ENCODE measurements at places on chromosomes 2 and 18. TPM values are rescaled to one million over a fixed set of nuclear protein-coding genes. Genes with fewer than 3 reads are reported as not detected.

DNA sequence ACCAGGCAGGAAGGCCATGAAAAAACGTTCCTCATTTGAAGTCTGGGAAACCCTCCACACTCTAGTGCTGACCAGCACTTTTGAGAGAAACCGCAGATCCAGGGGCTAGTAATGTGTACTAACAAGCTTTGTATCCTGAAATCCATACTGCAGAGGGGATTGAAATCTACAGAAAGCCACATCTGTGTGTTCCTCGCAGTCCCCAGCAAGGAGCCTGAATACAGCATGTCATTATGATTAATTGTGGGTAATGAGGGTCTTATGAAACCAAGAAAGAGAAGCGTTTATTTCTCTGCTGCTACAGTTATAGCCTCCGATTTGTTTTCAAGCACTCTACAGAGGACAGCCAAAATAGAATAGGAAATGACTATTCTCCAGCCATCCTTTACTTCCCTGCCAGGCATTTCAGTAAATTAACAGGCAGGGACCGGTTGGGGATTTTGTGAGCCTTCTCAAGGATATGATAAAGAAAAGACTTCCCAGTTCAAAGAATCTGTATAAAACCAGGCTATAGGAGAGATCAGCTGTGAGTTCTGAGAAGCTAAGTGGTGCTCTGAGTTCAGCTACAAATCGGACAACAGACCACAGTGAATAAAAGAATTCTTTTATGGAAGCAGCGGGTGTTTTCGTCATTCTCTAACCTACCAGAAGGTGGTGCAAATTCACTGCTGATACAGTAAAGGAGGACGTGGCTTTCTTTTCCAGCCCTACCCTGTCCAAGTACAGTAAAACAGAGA, 133.4 kb downstream of the INSIG2 start:
- DNase-seq: peak; percentile 42

- no peak for DNase-seq
These were observed 3.4 kb downstream of the CSRNP3 start for GRCh38 chr2:165472922-165473321.

DNA sequence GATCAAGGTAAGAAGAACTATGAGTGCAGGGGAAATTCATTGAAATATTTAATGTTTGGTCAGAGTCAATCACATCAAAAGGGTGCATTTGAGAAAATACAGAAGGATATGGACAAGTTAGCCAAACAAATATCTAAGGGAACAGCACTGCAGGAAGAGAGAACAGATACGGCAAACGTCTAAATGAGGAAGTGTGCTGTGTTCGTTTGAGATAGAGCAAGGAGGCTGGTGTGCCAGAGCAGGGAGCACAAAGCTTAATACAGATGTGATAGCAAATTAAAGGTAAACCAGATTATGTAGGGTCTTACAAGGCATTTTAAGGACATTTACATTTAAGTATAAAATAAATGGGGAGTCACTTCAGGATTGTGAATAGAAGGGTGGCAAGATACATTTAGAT, 241.3 kb upstream of the ZNF804A start:
- no peak for DNase-seq

DNA sequence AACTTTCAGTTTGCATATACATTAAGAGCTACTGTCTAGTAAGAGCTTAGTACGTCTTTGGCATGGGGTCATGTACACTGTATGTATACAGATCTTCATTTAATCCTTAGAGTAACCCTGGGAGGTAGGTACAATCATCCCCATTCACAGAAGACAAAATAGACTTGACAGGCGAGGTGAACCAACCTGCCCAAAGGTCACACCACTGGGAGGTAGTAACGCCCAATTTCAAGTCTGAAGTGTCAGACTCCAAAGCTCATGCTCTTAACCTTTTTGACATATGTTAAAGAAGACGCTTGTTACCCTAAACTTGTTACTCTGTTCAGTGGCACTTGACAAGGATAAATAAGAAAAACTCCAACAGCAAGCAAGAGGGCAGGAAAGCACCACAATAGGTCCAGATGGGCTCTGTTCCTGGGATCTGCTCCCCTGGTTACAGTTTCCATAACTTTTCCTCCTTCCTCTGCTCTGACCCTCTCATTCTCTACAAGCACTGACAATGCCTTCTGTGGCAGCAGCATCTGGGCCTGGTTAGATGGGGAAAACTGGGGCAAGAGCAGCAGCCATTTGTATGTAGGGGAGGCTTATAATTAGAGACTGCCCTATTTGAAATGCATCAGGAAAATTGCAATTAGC, 64.7 kb upstream of the SERTAD2 start:
- DNase-seq: no peak

DNA sequence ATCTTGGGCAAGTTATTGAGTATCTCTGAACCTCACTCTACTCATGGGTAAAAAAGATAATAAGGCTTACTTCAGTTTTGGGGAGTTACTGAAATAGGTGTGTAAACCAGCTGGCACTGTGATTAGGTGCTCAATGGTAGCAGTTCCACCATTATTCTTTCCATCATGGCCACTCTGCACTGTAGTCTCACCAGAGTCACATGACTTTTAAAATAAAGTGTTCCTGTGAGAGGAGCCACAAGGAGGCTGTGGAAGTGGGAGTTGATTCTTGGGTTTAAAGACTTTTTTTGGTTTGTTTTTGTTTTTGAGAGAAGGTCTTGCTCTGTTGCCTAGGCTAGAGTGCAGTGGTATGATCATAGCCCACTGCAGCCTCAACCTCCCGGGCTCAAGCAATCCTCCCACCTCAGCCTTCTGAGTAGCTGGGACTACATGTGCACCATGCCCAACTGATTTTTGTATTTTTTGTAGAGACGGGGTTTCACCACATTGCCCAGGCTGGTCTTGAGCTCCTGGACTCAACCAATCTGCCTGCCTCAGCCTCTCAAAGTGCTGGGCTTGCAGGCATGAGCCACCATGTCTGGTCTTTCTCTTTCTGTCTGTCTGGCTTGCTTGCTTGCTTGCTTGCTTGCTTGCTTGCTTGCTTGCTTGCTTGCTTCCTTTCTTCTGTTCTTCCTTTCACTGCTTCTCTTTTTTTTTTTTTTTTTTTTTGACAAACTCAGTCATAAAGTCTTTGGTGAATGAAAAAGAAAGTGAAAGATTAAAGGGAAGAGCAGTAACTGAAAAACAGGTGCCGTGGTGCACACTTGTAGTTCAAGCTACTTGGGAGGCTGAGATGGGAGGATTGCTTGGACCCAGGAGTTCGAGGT, 21.2 kb upstream of the ACVR1 start:
- no peak for DNase-seq

DNA sequence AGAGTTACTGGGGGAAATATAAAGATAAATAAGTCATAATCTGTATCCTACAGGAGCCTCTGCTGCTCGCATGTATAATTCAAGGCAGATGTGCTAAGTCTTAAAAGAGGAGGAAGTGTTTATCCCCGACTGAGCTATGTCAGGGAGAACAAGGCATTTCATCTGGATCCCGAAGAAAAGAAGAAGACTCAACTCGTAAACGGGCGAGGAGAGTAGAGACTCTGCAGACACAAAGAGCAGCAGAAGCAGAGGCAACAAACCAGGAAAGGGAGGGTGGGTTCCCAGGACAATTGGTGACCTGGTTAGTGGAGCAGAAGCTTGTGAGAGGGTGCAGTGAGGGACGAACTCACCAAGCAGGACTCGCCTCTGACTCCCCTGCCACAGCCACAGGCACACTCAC, 368.6 kb downstream of the EIPR1 start:
- no peak for DNase-seq

- no peak for DNase-seq
These were observed 83.2 kb downstream of the GYPC start for GRCh38 chr2:126739141-126739540.

GRCh38 chr2:54073796-54074195, 41.6 kb upstream of the ACYP2 start:
- DNase-seq: no peak

SLC39A10 gene
- 50.7 TPM for total RNA-seq

CYRIA gene
- 19.4 TPM for total RNA-seq

DNA sequence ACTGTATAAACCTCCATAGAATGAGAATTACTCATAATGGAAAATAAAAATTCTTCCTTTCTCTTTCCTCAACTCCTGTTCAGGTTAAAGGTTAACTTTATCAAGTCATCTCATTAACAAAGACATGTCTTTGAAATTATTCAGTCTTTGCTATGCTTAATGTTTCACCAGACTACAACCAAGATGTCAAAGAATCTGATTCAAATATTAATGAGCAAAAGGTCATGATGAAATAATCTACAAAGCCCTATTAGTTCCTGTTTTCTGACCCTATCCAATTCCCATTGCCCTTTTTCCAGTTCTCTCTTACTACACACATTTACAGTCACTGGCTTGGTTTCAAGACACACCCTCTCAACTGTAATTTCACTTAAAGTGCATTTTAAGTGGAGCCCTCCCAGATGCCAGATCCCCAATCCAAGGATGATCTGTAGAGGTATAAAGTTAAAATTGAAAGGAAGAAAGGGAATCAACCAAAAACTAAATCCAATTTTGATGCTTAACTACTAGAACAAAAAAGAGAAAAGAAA, 246.9 kb upstream of the CYP26B1 start:
- DNase-seq: no peak

DNA sequence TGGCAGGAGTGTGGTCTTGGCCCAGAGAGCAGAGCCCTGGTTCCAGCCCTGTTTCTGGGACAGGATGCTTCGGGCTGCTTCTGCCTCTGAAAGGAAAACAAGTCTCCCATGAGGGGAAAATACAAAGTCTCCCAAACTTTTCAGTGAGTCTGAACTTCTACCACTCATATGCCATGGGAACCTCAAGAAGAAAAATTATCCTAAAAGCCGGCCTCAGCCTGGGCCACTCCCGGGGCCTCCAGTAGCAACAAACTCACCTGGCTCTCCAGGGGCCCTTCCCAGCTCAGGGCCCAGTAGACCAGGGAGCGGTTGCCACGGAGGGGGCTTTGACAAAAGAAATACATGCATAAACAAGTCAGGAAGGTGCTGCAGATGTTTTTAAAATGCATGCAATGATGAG, 289.2 kb upstream of the HDAC4 start:
- DNase-seq: no peak

- DNase-seq: no peak
These were observed 149.6 kb downstream of the ACKR3 start for GRCh38 chr2:236719192-236719635.

GRCh38 chr2:207939342-207940108, 85.8 kb downstream of the PLEKHM3 start:
- DNase-seq: no peak

GRCh38 chr2:133232556-133232955, 335.7 kb downstream of the NCKAP5 start:
- DNase-seq: no peak

PROKR1 gene
- not detected for total RNA-seq

GRCh38 chr18:35335866-35336265, 8.4 kb downstream of the ZNF24 start:
- DNase-seq: no peak

KIAA2012 gene
- not detected for total RNA-seq

- no peak for DNase-seq
These were observed 154.1 kb upstream of the RBBP8 start for GRCh38 chr18:22778996-22779395.

DNA sequence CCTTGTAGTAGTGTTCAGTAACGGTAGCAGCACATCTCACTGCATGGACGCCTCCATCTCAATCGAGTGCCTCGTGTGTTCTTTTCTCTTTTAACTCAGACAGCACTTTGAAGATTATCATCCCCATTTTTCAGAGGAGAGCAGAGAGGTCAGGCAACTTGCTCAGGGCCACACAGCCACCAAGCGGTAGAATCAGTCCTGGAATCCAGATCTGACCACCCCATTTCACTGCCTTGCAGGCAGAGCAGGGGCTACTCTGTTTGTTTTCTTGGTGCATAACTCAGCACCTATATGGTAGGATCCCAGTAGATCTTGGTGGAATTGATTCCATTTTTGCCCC, 129.5 kb downstream of the SMAD7 start:
- no peak for DNase-seq

DNA sequence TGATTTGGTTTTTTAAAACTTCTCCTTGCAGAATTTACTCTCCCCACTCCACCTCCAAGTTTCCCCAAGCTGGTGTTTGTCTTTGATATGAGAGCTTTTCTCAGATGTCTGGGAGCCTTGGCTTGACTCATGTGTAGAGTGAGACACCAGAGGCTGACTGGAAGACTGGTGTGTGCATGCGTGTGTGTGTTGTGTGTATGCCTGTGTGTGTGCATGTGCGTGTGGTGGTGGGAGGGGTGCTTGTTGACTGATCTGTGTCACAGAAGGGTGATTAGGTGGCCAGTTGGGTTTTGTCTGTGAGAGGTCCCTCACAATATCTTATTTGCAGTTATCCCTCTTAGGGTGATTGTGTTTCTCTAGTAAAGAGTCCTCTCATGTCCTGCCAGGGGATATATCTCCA, 50.5 kb upstream of the HPCAL1 start:
- no peak for DNase-seq

GRCh38 chr2:43223521-43224001, 2.8 kb downstream of the ZFP36L2 start:
- no peak for DNase-seq

GRCh38 chr2:16411788-16412187, 253.8 kb downstream of the CYRIA start:
- no peak for DNase-seq

LTBP1 gene
- 63.4 TPM for total RNA-seq

DNA sequence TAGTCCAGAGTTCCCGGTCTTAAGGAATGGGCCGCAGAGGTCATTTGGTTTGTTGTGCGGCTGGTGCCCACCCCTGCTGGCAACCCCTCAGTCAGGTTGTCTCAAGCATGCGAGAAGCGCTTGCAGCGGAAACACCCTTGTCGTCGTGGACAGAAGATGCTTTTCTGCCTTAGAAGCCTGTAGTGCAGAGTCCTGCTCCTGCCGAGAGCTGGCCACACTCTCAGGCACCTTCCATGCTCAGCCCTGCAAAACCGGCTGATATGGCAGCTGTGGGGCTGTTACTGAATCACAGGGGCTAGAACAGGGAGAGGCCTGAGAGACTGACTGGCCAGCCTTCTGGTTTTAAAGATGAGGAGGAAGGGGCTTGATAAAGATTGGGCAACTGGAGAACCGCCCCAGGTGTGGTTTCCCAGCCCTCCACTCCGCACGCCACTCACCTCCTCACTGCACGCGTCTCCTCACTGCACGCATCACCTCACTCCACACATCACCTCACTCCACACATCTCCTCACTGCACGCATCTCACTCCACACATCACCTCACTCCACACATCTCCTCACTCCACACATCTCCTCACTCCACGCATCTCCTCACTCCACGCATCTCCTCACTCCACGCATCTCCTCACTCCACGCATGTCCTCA, 103.6 kb downstream of the USP40 start:
- DNase-seq: no peak

UGT1A6 gene
- total RNA-seq: not detected

COL3A1 gene
- total RNA-seq: 54.2 TPM

- no peak for DNase-seq
These were observed 42.5 kb downstream of the ZEB2 start for GRCh38 chr2:144477281-144477956.

TMEFF2 gene
- total RNA-seq: not detected

BOLL gene
- total RNA-seq: not detected

- DNase-seq: no peak
These were observed 86.0 kb upstream of the TWIST2 start for GRCh38 chr2:238761868-238762267.

DNA sequence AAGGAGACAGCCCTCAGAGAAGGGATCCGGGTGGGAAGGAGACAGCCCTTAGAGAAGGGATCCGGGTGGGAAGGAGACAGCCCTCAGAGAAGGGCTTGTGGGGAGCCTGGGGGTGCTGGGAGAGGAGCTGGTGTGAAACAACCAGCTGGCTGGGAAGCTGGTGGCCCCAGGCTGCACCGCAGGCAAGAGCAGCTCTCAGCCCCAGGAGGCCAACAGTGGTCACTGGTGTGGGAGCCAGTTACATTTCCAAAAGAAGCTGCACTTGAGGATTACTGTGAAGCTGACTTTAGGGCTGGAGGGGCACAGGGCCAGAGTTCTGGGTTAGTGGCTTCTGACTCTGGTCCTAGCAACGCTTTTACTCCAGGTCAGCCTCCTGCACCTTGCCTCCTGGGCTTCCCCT, 3.3 kb downstream of the HES6 start:
- no peak for DNase-seq
